Inflammatory macrophage (primary cell): ENCODE measurements at places on chromosomes 1 and 21.
A peak's percentile ranks its signal among the peaks of the same experiment; 100 is the strongest.

- no peak for DNase-seq
Measured at GRCh38 chr1:18528616-18529015, 47.9 kb downstream of the KLHDC7A start.

GRCh38 chr1:56566061-56566744, 13.2 kb downstream of the PLPP3 start:
- DNase-seq: no peak

- peak; percentile 77 for DNase-seq
Measured at GRCh38 chr1:63691701-63692425, 82.0 kb upstream of the ROR1 start.

DNA sequence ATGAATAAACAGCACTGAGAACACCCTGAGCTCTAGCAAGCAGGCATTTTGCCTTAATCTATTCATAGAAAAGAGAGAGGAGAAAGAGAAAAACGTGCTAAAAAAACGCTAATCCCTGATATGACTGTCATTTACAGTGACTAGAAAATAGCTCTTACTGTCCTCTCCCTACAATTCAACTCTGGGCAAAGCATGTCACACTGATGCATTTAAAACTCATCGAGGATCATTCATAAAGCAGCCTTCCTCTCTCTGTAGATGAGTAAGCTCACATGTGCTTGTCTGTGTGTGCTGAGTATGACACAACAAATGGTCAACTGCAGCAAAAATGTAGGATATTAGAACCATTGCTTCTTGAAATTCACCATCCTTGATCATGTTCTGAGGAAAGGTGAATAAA, 109.0 kb downstream of the SGIP1 start:
- no peak for DNase-seq

DNA sequence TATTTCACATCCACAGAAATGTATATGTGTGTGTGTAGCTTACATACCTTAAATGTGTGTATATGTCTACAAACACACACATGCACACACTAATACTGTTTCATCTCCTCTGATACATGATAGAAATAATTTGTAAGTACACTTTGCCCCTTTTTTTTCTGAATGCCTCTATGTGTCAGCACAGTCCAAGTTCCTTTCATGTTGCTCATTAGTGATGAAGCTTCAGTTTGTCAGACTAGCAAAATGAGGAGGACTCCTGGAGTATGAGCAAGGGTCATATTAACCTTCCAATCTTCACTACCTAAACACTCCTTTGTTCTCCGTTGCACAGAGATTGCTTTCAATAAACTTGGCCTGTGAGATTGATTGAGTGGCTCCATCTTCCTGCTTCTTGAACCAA, 935.4 kb downstream of the MRPL39 start:
- DNase-seq: no peak

- DNase-seq: no peak
Measured at GRCh38 chr1:38179483-38179882, 132.9 kb upstream of the POU3F1 start.

- no peak for DNase-seq
Measured at GRCh38 chr1:48644905-48645605, 131.6 kb downstream of the BEND5 start.

DNA sequence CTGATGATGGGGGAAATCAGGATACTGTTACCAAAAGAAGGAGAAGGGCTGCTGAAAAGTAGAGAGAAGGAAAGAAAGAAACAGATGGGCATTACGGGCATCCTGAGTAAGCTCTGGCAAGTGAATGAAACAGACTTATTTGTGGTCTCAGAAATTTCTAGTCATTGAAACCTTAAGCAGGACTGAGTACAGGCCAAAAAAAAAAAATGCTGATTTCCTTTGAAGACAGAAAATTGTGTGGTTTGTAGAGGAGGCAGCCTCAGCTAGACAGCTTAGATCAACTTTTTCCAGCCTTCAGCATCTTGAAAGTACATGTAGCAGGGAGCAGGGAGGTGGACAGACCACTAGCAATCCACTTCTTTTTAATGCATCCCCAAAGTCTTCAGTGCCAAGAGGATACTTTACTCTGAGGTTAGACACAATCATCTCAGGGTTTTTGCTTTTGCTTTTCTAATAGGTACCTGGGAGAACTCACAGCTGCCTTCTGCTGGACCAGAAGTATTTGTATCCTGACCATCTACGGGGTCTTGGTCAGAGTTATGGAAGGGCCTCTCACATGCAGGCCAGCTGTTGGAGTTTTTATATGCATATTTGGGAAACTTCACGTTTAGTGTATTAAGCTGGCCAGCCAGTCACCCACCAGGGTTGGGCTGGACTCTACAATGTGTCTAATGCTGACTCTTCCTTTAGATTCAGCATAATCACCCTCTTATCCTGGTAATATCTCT, 10.6 kb upstream of the CAPZB start:
- no peak for DNase-seq

DNA sequence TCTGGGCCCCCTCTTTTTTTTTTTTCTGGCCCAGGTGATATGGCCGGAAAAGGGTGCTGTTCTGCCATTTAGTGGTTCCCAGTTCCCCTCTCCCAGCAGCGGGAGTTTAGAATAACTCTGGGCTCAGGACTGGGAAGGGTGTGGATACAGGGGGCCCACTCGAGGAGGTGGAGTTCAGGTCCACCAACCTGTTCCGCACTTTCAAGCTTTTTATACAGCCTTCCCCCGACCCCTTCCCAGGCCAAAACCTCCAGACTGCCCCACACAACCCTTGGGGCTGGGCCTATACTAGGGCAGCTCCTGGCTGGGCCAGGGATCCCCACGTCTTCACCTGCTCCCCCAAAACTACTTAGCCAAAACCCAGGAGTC, 402 bp downstream of the PLEKHG5 start:
- no peak for DNase-seq

DNA sequence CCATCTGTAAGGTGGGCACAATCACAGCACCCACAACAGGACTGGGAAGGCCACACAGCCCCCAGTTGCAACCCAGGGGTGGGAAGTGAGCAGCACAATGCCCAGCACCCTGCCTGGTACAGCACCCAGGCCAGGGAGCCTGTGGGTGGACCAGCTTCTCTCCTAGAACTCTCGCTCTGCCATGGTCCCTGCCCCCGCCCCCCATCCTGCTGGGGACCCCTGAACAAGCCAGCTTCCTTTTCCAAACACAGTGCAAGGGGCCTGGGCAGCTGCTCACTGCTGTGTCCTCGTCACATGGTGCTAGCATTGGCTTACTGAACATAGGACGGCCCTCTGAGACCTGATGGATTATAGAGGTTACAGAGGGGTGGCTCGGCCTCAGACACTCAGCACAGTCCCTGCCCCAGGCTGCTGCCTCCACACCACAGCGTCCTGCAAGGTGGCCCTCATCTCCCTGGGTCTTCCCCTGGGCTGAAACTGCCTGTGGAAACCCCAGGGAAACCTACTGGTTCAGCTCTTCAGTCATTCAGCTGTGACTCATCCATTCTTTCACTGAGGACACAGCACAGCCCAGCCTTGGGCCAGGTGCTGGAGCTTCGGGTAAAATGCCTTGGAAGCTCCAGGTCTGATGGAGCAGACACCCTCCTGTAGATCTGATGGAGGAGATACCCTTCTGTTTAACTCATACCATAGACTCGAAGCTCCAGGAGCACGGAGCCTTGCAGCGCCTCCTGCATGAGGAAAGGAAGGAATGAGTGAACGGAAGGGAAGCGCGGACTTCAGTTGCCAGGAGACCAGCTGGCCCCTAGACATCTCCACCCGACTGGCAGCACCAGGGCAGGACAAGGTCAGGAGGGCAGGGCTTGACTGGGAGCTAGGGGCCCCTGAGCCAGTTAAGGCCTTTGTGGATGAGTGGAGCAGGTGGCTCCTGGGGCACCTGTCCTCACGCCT, 8.1 kb upstream of the PRDM16 start:
- DNase-seq: no peak

- DNase-seq: no peak
Measured at GRCh38 chr21:34935452-34935851, 113.7 kb downstream of the RUNX1 start.

- no peak for DNase-seq
Measured at GRCh38 chr1:110631836-110632620, 25.9 kb upstream of the KCNA2 start.

DNA sequence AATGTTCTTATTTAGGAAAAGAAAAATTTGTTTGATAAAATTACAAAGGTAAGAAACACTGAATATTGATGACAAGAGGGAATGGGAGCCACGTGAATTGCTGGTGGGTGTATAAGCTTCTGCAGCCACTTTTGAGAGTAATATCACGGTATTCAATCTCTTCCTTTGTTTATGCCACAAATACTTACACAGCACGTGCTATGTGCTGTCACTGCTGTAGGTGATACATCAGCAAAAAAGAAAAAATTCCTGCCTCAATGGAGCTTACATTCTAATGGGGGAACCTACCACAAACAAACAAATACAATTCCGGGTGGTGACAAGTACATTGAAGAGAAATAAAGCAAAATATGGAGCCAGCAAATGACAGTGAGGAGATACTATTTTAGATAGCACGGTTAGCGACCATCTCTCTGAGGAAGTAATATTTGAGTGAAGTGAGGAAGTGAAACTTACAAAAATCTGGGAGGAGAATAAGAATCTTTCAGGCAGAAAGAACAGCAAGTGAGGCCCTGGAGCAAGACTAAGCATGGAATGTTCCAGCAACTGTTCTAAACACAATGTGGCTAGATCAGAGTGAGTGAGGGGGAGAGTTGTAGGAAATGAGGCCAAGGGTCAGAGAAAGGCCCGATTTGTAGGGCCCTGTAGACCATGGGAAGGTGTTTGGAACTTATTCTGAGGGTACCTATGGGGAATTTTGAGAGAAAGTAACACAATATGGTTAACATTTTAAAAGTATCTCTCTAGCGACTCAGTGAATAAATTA, 2.6 kb upstream of the FCRLB start:
- DNase-seq: peak; percentile 67

GRCh38 chr1:21707086-21707840, 38.1 kb upstream of the RAP1GAP start:
- no peak for DNase-seq

- no peak for DNase-seq
Measured at GRCh38 chr1:147491098-147491497, 50.2 kb upstream of the BCL9 start.

GRCh38 chr1:173164686-173165085, 42.4 kb downstream of the TNFSF4 start:
- no peak for DNase-seq

GRCh38 chr1:226978432-226979114, 38.5 kb downstream of the COQ8A start:
- DNase-seq: no peak

- DNase-seq: no peak
Measured at GRCh38 chr1:81803431-81804110, 2.8 kb downstream of the ADGRL2 start.

GRCh38 chr21:24881506-24881905, 725.8 kb downstream of the MRPL39 start:
- no peak for DNase-seq

DNA sequence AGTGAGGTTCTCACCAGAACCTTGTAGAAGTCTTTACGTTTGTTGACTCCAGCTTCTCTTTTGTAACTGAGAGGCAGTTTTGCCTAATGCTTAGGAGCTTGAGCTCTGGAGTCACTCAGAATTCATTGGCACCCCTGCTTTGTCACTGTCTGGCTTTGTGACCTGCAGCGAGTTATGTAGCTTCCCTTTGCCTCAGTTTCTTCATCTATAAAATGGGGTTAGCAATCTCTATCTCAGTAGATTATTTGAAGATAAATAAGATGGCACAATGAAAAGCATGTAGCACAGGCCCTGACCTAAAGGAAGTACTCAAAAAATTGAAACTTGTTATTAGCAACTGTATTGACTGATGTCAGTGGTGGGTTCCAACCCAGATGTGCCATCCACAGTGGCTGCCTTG, 8.1 kb downstream of the DHDDS start:
- no peak for DNase-seq

- no peak for DNase-seq
Measured at GRCh38 chr1:200973937-200974657, 49.4 kb downstream of the KIF21B start.

GRCh38 chr1:174968750-174969244, 30.9 kb upstream of the CACYBP start:
- peak; percentile 52 for DNase-seq

DNA sequence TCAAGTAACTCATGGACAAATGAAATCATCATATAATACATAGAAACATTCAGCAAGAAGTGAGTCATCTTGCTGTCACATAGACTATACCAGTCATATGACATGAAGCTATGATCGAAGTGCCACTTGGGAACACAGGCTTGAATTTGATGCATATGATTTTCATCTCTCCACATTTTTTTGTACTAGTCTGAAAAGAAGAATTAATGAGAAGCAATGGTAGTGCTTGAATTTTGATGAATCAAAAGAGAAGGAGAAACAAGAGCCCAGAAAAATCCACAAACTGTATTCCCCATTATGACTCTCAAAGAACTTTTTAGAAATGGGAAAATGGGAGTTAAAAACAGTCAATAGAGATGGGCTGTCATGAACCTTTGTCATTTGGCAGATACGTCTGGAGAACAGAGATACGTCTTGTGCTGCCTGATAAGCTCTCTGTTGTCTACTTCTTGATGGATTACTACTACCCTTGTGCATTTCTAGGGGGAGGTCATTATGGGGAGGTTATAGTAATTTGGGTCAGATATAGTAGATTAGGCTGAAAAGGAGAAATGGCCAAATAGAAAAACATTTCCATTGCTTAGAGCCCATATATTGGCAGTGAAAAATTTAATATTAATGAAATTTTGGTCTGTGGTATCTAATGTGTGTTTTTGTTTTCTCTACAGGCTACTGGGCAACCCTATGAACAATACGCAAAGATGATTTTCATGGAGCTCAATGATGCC, 8.0 kb upstream of the LEPR start:
- DNase-seq: no peak

- no peak for DNase-seq
Measured at GRCh38 chr1:241299347-241299746, 57.7 kb downstream of the RGS7 start.

GRCh38 chr1:201214461-201214860, 23.8 kb downstream of the IGFN1 start:
- no peak for DNase-seq

- DNase-seq: no peak
Measured at GRCh38 chr1:5885471-5886139, 106.6 kb downstream of the NPHP4 start.

- DNase-seq: no peak
Measured at GRCh38 chr1:227424953-227425352, 106.7 kb upstream of the CDC42BPA start.

- DNase-seq: no peak
Measured at GRCh38 chr1:227490478-227490877, 72.9 kb upstream of the ZNF678 start.

DNA sequence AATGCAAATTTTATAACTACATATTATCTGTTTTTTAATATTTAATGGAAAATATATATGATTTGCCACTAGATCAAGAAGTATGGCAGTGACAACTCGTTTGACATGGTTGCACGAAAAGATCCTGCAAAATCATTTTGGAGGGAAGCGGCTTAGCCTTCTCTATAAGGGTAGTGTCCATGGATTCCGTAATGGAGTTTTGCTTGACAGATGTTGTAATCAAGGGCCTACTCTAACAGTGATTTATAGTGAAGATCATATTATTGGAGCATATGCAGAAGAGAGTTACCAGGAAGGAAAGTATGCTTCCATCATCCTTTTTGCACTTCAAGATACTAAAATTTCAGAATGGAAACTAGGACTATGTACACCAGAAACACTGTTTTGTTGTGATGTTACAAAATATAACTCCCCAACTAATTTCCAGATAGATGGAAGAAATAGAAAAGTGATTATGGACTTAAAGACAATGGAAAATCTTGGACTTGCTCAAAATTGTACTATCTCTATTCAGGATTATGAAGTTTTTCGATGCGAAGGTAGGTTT, 556 bp downstream of the IFI44 start:
- peak; percentile 24 for DNase-seq
